ENCODE measurements at places on chromosomes 3 and 15.

DNA sequence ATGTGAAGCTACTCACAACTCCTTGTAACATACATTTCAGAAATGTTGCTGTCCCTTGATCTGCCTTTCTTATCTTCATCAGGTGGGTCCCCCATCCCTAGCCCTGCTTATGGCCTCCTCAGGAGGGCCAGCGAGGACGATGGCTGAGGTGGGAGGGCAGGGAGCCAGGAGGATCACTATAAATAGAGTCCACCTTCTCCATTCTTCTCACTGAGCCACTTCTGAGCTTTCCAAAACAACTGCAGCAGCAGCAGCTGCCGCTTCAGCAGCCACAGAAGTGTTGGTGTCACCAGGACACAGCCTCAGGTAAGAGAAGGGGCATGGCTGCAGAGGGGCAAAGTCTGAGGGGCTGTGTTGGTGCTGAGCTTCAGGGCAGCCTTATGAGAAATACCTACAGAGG is 53.5 kb downstream of the ANAPC13 start:
- no peak for DNase-seq

- no peak for DNase-seq
Observed at GRCh38 chr15:59172289-59172901, 34.2 kb upstream of the LDHAL6B start.

- no peak for DNase-seq
Observed at GRCh38 chr3:47961036-47961435, 55.2 kb downstream of the MAP4 start.

- DNase-seq: no peak
Observed at GRCh38 chr3:67044295-67044694, 46.2 kb downstream of the KBTBD8 start.

DNA sequence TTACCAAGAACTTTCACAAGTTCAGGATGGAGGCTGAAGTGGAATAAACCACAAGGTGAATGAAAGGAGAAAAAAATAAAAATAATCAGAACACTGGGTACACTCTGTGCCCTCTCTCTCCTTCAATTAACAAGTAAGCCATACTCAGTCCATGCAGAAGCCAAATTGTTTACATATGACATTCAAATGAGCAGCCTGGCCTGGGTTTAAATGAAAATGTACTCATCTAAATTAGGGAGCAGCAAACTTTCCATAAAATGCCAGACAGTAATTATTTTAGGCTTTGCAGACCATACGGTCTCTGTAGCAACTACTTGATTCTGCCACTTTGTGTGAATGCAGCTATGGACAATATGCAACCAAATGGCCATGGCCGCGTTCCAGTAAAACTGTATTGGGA is 376.6 kb downstream of the MAGI1 start:
- DNase-seq: no peak

DNA sequence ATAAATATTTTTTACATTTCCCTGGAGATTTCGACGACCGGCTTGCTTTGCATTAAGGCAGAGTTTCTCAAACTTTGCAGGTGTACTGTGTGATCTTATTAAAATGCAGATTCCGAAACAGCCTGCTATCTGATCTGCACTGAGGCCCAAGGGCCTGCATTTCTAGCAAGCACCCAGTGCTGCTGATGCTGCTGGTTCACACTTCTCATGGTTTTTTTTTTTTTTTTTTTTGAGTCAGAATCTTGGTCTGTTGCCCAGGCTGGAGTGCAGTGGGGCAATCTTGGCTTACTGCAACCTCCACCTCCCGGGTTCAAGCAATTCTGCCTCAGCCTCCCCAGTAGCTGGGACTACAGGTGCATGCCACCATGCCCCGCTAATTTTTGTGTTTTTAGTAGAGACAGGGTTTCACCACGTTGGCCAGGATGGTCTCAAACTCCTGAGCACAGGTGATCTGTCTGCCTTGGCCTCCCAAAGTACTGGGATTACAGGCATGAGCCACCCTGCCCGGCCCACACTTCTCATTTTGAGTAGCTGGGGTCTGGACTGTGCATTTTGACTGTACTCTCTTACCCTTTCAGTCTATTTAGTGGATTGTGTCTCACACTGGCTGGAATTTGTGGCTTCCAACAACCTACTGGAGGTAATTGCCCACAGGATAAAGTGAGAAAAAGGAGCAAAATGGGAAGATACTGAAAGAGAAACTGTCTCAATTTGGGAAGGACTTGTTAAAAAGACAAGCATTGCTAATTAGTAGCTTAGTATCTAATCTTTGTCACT is 94.1 kb downstream of the ITPR1 start:
- no peak for DNase-seq

- no peak for DNase-seq
Observed at GRCh38 chr3:73774645-73775044, 149.9 kb upstream of the PDZRN3 start.

GRCh38 chr3:12750658-12751071 is 8.4 kb downstream of the TMEM40 start:
- no peak for DNase-seq

DNA sequence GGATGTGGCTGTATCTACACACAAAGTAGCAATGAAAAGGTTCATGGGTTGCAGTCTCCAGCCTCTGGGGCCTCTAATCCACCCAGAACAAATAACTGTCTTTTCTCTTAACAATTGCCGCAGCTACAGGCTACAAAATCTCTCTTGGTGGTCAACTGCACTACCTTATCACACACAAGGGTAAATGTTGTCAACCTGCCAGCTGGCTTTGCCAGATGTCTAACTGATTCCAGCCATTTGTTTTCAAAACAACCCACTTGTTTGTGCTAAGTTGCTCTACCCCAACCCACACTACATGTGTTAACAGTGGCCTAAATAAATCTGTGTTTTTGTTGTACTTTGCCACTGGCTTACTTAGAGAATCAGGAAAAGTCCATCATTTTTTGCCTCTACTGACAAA is 447.3 kb downstream of the TAFA4 start:
- no peak for DNase-seq

- DNase-seq: no peak
Observed at GRCh38 chr3:170012683-170013400, 25.0 kb upstream of the GPR160 start.

GRCh38 chr15:77871852-77872371 is 205.6 kb downstream of the TBC1D2B start:
- no peak for DNase-seq

DNA sequence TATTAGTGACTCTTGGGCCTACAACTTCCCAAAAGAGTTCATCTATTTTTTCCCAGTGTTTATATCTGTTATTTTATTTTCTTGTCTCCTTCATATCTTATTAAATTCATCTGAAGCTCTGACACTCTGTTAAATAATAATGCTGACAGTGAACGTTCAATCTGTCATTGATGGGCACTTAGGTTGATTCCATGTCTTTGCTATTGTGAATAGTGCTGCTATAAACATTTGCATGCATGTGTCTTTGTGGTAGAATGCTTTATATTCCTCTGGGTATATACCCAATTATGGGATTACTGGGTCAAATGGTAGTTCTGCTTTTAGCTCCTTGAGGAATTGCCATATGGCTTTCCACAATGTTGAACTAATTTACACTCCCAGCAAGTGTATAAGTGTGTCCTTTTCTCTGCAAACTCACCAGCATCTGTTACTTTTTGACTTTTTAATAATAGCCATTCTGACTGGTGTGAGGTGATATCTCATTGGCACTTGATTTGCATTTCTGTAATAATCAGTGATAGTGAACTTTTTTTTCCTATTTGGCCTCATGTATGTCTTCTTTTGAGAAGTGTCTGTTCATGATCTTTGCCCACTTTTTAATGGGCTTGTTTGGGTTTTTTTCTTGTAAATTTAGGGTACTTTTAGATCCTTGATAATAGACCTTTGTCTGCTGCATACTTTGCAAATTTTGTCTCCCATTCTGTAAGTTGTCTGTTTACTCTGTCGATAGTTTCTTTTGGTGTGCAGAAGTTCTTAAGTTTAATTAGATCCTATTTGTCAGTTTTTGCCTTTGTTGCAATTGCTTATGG is 122.5 kb downstream of the LEKR1 start:
- DNase-seq: no peak

DNA sequence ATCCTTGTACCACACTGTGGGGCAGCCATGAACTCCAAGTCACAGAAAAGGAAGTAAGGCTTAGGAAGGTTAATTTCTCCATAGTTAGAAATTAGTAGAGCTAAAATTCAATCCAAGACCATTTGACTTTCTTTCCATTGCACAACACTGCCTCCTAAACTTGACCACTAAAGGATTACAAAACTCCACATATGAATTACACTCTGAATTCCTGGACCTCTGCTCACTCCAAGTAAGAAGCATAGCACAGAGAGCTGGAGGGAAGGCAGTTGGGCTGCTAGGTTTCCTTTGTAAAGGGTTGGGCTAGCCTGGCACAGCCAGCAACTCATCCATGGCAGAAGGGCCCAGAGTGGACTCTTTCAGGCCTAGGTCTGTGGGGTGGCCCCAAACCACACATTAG is 134.4 kb downstream of the MYLK start:
- peak; percentile 84 for DNase-seq

DNA sequence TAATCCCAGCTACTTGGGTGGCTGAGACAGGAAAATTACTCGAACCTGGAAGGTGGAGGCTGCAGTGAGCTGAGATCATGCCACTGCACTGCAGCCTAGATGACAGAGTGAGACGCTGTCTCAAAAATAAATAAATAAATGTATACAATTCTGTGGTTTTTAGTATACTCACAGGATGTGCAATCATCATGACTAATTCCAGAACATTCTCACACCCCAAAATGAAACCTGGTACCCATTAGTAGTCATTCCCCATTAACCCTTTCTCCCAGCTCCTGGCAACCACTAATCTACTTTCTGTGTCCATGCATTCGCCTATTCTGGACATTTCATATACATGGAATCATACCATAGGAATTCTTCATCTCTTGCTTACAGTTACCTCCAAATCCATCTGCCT is 44.5 kb downstream of the LRRFIP2 start:
- no peak for DNase-seq

- no peak for DNase-seq
Observed at GRCh38 chr3:172030181-172030580, 9.2 kb upstream of the FNDC3B start.

DNA sequence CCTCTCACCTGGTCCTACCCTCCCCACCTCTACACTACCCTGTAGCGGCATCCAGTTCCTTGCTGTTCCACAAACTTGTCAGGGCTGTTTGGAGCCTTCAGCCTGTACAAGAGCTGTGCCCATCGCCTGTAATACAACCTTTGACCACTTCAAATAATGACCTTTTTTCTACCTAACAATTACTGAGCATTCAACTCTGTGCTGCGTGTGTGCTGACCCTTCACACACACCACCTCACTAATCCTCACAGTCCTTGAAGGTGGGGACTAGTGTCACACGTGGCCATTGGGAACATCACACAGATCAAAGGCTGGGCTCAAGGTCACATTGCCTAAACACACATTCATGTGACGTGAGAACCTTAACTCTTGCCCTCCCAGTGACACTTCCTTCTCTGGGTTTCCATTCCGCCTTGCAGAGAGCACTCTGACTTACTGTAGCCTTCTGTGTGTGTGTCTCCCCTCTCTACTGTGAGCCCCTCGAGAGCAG is 3.1 kb downstream of the C3orf20 start:
- no peak for DNase-seq

DNA sequence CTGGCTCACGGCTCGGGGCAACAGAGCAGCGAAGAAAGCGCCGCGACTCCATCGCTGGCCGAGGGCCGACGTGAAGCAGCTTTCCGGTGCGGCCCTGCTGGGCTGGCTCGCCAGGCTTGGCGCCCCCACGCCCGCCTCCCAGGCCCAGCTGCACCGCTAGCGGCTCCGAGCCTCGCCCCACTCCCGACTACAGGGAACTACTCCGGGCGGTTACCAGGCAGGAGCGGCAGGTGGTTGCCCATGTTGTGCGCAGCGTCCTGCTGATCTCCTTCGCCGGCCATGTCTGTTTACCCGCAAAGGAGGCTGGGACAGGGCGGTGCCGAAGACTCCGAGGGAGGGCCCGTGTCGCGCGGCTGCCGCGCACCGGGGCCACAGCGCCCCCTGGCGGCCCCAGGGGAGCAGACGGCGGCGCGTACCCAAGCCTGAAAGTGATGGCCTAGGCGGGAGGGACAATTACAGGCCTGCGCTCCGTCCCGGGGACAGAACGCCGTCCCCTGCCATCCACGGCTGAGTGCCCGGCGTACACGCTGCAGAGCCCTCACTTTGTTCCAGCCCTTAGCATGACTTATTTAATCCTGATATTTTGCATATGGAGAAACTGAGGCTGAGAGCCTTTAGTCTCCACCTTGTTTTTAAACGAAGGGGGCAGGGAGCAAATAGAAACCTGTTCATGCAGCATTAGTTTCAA is at the start of gene CRBN:
CRBN (minus strand) TSS at position 285 of the 688 bp plus-strand sequence; CDS start at position 281, 4 bp downstream.
- peak; percentile 83 for DNase-seq

DNA sequence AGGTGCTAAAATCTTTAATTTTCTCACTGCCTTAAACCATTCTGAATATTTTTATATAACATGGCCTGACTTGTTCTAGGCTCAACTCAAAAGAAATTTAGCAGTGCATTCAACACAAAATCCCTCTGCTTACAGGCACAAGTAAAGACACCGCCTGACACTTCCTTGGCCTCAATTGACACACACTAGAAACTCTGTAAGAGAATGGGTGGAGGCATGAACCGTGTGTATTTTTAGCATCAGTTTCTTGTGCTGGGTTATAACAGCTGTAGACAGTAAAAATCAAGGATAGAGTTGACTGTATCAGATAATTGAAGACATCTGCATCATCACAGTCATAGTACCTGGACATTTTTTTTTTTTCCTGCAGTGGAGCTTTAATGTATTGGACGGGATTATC is 54.3 kb downstream of the SLC9A9 start:
- DNase-seq: no peak

Measured in amniotic stem cell (primary cell).